Transverse colon (tissue), 4 donors: ENCODE measurements at places on chromosomes 7 and 10. TPM values are rescaled to one million over a fixed set of nuclear protein-coding genes. Genes with fewer than 3 reads are reported as not detected.
A peak's percentile ranks its signal among the peaks of the same experiment; 100 is the strongest.

Gene ACHE
- 11.7 TPM for total RNA-seq

Gene TMEM225B
- total RNA-seq, result 0.68 TPM

Gene ELN
- 16.0 TPM for total RNA-seq

Gene FAM241B
- not detected for total RNA-seq

Gene TMEM213
- not detected for total RNA-seq

Gene DRGX
- total RNA-seq, result not detected

DNA sequence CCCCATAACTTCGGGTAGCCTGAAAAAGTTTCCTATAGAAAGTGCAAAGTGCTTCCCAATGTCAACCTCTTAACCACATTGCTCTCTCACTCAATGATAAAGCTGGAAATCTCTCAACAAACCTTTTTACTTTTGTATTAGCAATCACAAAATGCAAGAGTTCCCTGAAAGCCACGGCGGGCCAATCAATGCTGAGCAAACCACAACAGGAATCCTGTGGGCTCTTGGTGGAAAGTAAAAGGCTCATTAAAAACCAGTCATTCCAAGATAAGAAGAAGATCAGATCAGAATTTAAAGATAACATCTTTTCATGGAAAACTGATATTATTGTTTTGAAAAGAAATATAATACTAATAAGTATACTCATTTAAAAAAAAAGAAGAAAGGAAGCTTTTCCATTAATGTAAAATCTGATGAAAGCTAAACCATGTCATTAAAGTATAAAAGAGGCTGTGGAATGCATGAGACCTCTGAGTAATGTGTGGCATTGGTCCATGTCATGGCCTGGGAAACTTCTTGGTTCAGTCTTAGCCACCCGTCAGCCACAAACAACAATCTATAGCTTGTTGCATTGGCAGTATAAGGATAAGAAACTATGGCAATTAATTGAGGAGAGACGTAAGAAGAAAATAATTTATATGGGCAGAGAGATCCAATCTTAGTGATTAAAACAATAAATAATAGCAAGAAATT, 1066.1 kb upstream of the SORCS1 start:
- no peak for DNase-seq

GRCh38 chr7:73429215-73429614, 4.4 kb upstream of the FZD9 start:
- DNase-seq, result no peak

- no peak for DNase-seq
These were observed 20.9 kb downstream of the FAM24A start for GRCh38 chr10:122931088-122931906.

GRCh38 chr7:16711730-16712129, 41.8 kb upstream of the TSPAN13 start:
- DNase-seq, result no peak

GRCh38 chr10:118950190-118950680, 79.3 kb upstream of the NANOS1 start:
- no peak for DNase-seq

- DNase-seq, result no peak
These were observed 44.2 kb upstream of the FRMD4A start for GRCh38 chr10:14374745-14375445.

GRCh38 chr7:11252705-11253272, 279.1 kb downstream of the PHF14 start:
- no peak for DNase-seq

GRCh38 chr7:80135309-80136104, 876 bp downstream of the GNAI1 start:
- peak; percentile 14 for DNase-seq

- DNase-seq, result no peak
These were observed 246.5 kb downstream of the ELFN1 start for GRCh38 chr7:1916601-1916970.

DNA sequence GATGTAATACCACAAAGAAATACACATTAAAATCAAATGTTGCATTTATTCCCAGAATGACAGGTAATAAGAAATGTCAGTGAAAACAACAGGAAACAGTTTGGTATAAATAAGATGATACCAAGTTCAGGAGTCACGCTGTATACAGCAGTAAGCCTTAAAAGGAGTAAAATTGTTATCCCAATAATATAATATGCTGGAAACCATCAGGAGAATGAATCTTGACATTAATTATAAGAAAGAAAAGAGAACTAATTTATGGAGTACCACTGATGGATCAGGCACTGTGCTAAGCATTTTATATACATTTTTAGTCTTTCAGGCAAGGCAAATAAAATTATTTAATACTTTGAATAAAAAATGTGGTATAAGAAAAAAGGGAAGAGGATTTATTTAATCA, 27.6 kb downstream of the PRKAR2B start:
- no peak for DNase-seq

- DNase-seq, result no peak
These were observed 776.1 kb upstream of the MBL2 start for GRCh38 chr10:53548664-53549063.

- no peak for DNase-seq
These were observed 18.3 kb downstream of the ANKMY2 start for GRCh38 chr7:16627236-16627635.

DNA sequence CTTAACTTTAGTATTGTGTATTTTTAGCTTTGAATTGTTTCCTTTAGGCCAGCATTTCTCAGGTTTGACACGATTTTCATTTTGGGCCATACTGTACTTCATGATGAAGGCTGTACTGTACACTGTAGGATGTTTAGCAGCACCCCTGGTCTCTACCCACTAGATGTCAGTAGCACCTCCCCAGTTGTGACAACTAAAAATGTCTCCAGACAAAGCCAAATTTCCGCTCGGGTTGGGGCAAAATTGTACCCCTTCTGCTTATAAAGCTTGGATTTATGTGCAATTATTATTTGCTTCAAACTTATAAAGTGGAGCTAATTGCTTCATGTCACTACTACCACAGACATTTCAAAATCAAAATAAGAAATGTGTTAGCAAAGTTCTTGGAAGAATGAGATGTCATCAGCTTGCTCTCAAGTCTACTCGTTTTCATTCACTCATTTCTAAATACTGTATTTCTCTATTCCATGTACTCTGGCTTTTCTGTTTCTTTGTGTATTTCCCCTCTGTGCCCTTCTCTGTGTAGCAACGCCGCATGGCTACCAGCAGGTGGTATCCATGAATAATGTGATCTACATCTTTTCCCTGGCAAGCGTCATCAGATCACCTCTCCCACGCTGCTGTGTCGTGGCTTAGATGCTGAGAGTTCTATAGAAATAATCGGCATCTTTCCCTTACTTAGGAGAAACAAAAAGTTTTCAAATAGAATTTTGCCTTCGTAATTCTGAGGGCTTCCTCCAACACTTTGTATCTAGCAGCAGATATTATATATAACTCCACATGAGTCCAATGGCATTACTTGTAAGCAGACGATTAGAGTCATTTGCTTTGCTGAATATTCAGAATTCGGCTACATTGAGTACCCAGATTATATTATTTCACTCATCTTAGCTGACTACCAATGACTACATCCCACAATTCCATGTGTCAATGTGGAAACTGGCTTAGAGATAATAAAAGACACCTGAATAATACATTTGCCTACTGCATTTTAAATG, 47.8 kb upstream of the CALCR start:
- no peak for DNase-seq

GRCh38 chr10:24346877-24347519, 138.1 kb downstream of the KIAA1217 start:
- no peak for DNase-seq

GRCh38 chr10:101453791-101454718, 100.1 kb downstream of the BTRC start:
- DNase-seq, result no peak

DNA sequence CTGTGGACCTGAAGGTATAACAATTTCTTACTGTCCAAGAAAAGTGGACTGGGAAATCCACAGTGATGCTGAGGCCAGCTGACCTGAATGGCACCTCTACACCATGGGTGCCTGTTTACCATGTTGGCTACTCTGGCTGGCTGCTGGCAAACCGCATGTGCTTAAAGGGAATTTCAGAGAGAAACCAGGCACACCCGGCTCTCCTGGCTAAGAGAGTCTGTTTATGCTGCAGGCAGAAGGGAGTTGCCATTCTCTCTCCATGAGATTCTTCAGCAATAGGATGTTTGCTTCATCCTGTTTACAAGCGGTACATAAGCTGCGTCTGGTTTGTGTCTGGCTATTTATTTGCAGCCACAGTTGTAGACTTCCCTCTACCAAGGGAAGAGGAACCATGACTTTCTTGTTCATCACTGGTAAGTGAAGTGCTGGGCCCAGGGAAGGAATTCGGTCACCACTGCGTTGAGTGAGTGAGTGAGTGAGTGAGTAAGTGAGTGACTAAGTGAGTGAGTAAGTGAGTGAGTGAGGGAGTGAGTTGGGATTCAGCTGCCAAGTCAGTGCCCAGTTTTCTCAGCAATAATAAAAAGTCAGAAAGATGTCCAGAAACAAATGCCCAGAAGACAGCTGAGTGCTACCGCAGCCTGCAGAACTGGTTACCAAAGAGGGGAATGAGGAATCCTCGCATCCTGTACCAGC, 90.4 kb downstream of the COBL start:
- no peak for DNase-seq

DNA sequence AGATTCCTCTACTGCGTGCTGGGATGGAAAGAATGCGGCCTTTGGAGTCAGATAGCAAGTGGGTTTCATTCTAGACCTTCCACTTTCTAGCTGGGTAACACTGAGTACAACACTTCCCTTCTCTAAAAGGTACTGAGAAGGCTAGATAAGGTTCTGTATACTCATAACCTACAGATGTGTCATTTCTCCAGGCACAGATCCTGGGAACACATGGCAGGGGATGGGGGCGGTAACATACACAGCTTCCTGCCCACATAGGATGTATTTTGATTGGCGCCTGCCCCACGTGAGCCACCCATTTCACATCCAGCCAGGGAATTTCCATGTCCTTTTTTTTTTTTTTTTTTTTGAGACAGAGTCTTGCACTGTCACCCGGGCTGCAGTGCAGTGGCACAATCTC, 31.8 kb downstream of the KLRG2 start:
- DNase-seq, result no peak

GRCh38 chr10:86229376-86229775, 137.2 kb downstream of the GRID1 start:
- no peak for DNase-seq

DNA sequence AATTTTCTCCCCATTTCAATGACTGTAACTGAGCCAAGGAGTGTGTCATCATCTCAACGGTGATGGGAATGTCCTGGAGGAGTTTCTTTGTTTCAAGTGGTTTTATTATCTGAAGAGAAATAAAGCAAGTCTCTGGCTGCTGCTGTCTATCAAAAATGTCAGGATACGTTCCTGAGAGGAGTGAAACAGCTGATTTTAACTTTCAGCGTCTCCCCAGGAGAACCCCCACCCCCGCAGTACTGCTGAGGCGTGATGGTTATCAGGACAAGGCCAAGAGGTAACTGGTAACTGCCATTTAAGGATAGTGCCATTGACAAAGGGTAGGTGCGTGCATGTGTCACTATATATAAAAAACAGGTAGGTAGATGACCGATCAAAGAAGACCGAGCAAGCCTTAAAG, 70.3 kb upstream of the LRGUK start:
- no peak for DNase-seq

DNA sequence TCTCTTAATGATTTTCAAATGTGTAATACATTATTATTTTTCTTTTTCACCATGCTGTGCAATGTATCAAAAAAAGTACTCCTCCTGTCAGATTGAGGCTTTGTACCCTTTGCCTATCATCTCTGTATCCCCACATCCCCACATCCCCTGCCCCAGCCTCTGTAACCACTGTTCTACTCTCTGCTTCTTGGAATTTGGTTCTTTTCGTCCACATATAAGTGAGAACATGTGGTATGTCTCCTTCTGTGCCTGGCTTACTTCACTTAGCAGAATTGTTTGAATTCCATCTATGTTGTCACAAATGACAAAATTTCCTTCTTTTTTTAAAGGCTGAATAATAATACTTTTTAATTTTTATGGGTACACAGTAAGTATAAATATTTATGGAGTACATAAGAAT, 13.8 kb downstream of the TAF3 start:
- DNase-seq, result no peak

DNA sequence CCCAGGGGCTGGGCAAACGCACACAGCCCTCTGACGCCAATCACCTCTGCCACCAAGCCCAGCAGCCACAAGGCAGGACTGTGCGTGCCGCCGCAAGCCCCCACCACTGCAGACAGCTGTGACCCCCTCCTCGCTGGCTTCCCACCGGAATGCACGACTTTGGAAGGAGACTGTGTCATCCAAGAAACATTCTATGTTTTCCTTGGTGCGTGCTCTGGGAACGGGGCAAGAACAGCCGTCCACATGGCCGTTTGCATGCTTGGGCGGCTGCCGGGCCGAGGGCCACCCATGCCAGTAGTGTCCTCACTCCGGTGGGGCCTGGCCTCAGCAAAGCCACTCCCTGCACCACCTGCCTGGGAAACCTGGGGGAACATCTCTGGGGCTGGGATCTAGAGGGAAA, 17.6 kb upstream of the ELN start:
- DNase-seq, result no peak

DNA sequence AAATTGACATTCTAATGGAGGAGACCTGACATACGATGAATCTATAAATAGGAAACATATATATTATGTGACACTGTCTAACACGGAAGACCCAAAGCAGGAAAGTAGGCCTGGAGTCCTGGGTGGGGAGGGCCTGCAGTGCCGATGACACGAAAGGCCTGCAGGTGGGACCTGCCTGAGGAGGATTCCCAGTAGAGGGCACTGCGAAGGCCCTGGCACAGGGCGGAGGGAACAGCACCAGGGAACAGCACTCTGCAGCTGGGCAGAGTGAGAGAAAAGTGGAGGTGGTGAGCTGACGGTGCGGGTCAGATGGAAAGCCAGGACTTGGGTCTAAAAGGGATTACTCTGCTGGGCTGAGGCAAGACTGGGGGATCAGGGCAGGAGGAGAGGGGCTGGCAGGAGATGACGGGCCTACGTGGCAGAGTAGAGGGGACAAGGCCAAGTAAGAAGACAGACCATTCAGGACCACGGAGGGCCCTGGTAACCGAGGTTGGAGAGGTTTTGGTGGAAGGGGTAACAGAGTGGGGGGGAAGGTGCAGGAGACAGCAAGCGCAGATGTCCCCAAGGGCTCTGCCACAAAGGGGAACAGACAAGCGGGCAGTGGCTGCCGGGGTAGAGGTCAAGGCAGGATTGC, 8.1 kb downstream of the ZNF746 start:
- DNase-seq, result no peak
